ENCODE measurements at places on chromosomes 5 and 9.

- no peak for DNase-seq
These were observed 25.5 kb downstream of the CWC27 start for GRCh38 chr5:64794053-64794770.

DNA sequence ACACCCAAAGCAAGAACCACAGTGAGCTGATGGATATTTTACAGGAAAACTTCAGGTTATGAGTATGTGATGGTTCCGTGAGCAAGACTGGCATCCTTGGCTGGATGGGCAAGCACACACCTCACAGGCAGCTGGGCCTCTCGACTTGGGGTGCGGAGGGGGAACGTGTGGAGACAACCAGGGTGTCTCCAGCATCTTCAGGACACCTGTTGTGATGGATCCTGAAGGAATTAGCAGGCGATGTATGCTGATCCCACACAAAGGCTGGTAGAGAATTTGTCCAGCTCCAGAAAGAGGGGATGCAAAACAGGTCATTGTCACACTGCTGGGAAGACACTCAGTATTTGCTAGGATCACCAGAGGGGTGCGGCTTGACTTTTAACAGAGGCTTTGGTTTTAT lies 42.7 kb downstream of the SECISBP2 start:
- no peak for DNase-seq

DNA sequence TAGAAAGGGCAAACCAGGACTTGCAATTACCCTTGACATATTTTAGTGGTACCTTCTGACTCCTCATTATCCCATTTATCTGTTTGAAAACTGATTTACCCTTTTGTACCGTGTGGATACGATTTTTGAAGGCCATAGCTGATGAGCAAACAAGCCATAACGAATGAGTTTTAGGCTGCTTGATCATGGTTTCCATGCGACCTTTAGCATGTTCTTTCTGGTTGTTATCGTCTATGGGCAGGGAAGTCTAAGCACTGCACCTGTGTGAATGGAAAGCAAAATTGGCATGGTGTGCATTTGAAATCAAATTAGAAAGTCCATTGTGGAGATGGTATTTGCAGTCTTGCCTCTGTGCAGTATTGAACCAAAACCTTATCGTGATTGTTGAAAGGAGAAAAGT lies 127.7 kb downstream of the TLE4 start:
- no peak for DNase-seq

DNA sequence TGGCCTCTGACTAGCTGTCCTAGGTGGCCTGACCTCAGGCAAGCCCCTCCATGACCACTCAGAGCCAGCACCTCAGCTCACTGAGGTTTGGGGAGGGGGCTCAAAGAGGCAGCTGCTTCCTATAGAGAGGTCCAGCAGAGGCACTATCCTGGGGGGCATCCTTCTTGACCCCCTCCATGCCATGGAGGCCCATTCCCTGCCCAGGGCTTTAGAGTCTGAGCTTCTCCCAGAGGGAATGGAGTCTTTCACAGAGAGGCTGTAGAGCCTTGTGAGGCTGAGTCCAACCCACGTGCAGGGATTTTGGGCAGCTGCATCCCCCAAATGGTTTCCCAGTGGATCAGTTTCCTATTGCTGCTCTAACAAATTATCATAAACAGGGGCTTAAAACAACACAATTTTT lies 16.9 kb downstream of the IRF1 start:
- no peak for DNase-seq

DNA sequence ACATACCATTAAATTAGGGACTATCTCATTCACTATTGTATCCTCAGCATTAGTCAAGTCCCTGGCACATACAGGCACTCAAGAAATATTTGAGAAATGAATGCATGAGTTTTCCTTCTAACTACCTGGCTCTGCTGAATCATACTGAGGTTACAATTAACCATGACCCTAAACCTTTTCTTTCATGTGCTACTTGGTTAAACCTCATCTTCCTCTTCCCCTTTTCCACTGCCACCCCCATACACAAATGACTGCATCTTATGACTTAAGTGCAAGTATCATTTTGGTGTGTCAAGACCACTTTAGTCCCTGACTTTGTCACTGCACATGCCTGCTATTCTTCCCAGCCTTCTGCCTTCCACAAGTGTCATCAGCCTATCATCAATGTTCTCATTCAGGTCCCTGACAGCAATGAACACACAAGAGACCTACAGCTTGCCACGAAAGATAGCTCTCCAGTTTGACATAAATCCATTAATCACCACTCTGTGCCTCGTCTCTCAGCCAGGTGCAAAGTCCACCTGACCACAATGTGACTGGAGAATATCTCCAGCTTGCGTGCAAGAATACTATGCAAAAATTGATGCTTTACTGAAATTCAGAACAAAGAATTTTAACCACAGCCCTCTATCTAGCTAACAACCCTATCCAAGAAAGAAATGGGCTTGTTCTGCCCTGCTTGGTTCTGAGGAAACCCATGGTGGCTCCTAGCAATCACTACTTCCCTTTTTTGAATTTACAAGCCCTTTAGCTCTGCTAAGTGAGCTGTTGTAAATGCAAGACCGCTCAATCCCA lies 74.5 kb downstream of the MAPKAP1 start:
- no peak for DNase-seq

DNA sequence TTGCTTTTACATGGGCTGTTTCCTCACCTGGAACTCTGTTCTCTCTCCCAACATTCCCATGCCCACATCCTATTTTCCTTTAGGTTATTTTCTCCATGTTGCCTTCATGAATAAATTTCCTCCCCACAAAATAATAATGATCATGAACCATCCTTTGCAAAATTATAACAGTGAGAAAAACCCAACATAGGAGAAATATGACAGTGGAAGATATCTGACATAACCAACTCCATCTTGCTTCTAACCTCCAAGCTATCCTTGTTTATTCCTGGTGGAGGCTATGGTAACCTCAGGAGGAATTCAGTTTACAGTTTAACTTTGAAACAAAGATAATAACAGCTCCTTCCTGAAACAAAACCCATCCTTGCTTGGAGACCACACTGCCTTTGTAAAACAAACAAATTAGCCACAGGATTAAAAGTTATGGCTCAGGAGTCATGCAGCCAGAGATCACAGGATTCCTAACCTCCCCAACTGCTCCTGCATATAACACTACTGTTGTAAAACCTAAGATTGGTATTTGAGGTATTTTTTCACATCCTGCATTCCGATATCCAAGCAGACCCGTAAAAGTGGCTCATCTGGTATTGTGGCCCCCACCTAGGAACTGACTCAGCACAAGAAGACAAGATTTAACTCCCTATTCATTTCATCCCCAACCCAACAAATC lies 212.4 kb downstream of the TRIM32 start:
- DNase-seq = no peak

DNA sequence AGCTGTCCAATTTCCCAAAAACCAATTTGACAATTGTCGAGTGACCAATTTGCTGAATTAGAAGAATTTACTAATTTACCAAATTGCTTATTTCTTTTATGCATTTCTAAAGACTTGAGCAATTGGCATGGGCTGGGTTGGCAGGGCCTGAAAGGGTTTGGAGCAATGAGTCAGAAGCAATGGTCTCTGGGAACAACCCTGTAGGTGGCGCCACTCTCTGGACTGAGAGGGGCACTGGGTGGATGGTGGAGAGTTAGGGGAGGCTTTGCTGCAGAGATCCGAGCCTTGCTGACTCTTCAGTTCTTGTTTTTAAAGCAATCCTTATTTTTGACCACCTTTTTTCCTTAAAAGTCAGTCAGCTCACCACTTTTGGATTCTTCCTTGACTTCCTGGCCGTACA lies 71.5 kb upstream of the RPS23 start:
- no peak for DNase-seq

Data from cortex of kidney (tissue), 1 donor.